ENCODE measurements at places on chromosomes 3 and 15.

GRCh38 chr3:98906230-98906629 is 4.7 kb upstream of the DCBLD2 start:
- no peak for DNase-seq

GRCh38 chr15:25728816-25729215 is 134.3 kb downstream of the ATP10A start:
- DNase-seq: no peak

- DNase-seq: no peak
These were observed 71.2 kb upstream of the SOX14 start for GRCh38 chr3:137692803-137693431.

DNA sequence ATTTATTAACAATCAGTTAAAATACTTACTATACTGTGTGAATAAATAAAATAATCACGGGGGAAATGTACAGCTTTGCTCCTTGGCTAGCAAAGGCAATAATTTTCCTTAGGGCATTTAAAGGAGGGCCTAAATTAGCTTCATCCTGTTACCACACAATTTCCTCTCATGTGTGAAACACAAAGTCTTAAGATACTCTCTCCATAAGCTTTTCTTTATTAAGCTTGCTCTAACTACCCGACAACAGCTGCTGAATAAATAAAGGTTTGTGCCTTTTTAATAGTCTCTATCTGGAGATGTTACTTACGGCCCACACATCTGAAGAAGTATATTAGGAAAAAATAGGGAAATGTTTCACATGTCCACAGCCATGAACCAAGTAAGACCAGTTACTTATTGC is 29.7 kb downstream of the ZNF106 start:
- no peak for DNase-seq

- no peak for DNase-seq
These were observed 36.7 kb downstream of the HMCES start for GRCh38 chr3:129315223-129315997.

- DNase-seq: no peak
These were observed 130.6 kb upstream of the SEMA6D start for GRCh38 chr15:47586653-47587224.

GRCh38 chr3:126959921-126960603 is 22.9 kb upstream of the PLXNA1 start:
- DNase-seq: no peak

DNA sequence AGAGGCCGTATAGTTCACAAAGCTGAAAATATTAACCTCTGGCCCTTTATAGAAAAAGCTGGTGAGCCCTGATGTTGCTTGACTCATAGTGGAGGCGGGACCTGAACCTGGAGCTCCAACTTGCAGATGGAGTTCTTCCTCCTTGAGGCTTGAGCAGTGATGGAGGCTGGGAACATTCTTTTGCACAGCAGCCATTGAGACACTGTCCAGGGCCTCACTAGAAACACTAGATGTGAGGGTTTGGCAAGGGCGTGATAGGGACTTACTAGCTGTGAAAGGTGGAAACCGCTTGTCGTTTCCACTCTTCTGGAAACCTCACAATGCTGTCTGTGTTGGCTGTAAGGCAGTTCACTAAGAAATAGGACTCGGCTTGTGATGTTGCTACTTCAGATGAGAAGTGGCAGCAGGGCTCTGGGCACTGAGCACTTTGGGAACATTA is 12.5 kb downstream of the SMAD6 start:
- DNase-seq: no peak

DNA sequence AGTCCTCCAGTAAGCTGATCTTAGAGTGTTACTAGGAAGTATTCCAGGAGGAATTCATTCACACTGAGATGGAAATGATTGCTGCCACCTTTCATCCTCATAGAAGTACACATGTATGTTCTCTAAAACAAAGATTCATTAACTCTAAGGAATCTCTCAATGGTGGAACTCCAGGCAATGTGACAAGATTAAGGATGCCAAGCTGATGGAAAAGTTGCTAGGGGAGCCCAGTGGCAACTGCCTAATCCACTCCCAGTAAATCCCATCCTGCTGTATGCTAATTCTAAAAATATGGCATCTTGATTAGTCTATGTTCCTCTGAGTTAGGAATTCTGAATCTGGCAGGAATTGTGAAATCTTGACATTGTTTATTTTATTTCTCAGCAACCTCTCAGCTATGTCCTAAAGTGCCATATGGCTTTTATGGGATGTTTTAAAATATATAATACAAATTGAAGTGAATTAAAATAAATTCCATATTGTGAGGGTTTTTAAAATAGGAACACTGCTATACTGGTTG is 210.0 kb upstream of the TRIM42 start:
- no peak for DNase-seq

- no peak for DNase-seq
These were observed 2.9 kb upstream of the RNF7 start for GRCh38 chr3:141735176-141735575.

DNA sequence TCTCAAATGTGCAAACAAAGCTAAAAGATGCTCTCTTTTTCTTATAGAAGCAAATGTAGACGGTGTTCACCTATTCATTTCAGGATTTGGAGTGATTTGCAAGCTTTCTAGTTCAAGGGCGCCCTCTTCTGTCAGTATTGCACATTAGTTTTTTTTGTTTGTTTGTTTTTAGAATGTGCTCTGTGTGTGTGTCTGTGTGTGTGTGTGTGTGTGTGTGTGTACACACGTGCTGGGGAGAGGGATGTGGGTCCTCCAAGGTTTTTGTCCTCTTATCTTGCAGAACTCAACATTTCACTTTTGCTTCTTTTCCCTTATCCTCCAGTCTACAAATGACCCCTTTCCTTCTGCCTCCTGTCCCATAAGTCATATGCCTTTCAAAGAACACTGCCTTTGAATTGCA is 23.5 kb downstream of the DNAH1 start:
- peak; percentile 72 for DNase-seq

GRCh38 chr3:107999215-107999775 is 91.5 kb downstream of the CD47 start:
- no peak for DNase-seq

GRCh38 chr15:92200891-92201290 is 192.8 kb upstream of the ST8SIA2 start:
- no peak for DNase-seq

- no peak for DNase-seq
These were observed 31.3 kb downstream of the SUSD5 start for GRCh38 chr3:33187368-33187634.

DNA sequence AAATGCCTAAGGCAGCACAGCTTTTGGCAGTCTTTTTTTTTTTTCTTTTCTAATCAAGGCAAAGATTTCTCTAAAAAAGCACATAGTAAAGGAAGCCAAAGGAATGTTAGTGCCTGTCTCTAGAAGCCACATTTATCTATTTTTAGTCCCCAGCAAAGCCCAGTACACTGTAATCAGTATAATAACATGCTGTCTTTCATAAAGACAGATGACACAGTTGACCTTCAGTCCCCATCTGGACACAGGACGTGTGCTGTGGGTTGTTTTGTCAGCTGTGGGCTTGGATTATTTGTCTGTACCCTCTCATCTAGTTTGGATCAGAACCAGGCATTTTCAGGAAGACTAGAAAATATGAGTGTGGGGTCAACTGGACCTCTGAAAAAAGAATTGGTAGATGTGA is 110.4 kb upstream of the CTNNB1 start:
- DNase-seq: no peak

DNA sequence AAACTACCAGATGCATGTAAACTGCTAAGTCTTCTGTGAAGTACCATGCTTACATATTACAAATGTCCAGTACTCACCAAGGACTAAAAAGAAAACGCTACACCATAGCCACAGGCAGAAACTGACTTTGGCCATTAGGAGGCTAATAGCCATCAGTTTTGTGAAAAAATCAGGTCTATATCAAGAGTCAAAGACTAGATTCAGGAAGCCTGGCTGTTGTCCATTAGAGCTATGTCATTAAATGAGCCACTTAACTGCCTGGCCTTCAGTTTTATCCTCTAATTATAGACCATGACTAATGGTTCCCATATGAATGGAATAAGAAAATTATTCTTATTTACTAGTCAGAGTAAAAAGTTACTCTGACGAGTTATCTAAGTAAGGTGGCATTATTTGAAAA is 144.1 kb downstream of the VPS13C start:
- no peak for DNase-seq

DNA sequence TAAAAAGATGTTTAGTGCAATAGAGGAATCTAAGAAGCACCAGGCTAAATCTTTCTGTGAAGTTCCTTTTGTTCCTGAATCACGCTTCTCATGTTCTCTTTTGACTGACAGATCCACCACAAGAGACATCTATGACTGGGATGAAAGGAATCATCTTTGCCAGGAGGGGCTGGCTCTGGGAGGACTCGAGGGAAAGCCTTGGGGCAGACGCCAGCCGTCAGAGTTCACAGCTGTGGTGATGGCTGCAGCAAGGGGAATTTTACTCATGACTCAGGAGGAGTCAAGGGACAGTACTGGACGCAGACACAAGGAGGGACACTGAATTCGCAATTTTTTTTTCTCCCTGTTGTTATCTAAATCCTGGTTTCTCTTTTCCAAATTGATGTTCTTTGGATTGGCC is 38.7 kb downstream of the C3orf38 start:
- no peak for DNase-seq

DNA sequence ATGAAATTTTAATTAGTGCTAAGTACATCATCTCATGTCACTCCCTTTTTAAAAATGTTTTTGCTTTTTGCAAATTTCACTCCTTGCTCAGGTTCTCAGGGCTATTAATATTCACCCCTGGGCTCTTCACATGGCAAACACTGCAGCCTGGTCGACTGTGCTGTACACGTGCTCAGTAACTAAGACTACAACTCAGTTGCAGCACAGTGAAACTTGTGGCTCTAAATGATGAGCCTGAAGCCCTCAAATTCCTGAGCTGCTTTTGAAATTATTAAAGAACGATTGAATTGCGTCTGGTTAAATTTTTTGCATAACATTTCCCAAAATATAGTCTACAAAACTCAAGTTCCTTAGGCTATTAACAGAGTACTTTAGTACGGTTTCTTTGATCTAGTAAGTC is 159.3 kb upstream of the C2CD4B start:
- no peak for DNase-seq

GRCh38 chr3:127005864-127006500 is 23.1 kb downstream of the PLXNA1 start:
- DNase-seq: no peak

DNA sequence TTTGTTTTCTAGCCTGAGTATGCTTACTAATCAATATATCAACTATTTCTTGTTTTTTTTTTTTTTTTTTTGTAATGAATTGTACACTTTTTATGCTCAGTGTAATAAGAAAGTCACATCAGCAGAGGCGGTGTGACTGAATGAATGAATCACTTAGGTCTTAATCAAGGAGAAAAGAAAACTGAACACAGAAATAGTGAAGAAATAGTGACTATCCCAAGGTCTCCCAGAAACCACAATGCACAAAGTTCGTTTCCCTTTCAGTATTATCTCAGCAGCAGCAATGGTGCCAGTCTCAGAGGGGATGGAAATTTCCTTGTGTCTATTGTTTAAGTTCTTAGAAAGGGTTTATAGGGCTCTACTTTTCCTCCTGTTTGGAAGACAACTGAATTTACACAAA is 80.7 kb downstream of the NR1I2 start:
- no peak for DNase-seq

GRCh38 chr3:42264399-42265058 is 1.5 kb downstream of the CCK start:
- DNase-seq: no peak

GRCh38 chr3:25665315-25666280 is 891 bp upstream of the TOP2B start:
- no peak for DNase-seq

DNA sequence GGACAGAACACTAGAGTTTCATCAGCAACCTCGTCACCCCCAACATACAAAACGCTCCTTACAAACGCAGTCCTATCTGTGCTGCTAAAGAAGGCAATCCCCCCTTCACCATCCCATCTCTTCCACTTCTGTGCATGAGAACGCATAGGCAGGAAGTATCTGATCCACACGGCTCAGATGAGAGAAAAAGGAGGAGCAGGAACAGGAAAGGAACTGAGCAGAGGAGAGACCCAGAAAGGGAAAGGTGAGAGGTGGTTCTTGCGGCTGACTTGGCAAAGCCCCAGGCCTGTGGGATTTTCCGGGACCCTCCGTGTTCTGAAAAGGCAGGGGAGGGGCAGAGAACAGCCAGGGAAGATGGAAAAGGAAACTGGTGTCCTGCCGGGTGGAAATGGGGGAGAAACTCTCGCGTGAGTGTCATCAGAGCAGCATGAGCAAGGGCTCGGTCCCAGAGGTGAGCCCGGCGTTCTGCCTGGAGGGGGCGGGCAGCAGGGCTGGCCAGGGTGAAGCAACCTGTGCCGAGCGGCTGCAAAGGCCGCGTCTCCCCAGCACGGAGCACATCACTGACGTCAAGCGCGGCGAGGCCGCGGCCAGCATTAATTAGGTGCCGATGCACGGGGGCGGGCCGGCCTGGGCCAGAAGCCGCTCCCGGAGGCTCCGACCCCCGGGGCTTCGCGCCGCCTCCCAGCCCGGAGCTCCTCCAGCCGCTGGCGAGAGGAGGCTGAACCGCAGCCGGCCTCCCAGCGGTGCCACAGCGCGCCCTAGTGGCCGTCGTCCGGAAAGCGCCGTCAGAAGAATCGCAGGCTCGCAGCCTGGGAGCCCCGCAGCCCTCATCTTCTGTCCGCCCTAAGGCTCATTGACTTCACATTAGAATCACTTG is 35.8 kb downstream of the CPN2 start:
- DNase-seq: peak; percentile 4

DNA sequence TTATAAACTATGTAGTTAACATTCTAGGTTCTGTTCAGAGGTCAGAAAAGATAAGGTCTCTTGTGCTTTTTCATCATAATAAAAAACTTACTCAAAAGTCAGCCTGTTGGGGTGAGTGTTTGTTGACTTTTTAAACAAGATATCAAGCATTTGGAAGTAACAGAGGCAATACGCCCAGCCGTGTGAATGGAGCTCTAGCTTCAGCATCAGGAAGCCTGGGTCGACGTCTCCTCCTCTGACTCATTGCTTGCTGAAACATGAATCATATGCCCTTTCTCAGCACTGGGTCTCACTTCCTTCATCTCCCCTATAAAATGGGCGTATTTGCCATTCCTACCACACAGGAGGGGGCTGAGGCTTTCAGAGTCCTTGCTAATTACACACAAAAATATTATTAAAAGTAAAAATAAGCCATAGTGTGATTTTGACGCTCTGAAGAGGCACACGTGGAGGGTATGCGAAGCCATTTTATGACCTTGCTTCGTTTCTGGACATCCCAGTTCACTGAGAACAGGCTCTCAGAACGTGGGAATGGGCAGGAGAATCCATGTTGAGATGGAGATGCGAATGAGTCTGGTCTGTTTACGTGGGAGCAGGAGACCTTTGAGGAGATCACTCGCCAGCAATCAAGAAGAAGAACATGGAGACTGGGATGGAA is 220.8 kb upstream of the TPRG1 start:
- DNase-seq: no peak

DNA sequence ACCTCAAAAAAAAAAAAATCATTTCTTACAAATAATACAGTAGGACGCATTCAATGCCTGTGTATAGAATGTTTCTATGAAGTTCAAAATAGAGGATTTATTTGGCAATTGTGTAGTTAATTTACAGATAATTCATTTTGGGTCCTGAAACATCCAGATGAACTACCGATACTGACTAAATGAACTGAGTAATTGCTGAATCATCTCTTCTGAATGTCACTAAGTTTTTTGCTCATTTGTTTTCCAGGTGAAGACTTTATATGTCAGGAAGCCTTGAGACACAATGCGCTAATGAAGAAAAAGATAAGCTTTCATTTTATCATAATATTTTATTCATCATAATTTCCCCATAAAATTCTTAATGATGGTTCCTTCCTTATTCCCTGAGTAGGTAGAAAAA is 39.7 kb downstream of the PCOLCE2 start:
- DNase-seq: no peak

- no peak for DNase-seq
These were observed 96.0 kb downstream of the SPATA16 start for GRCh38 chr3:173044998-173045397.

- no peak for DNase-seq
These were observed 31.8 kb downstream of the ADAMTS17 start for GRCh38 chr15:100310041-100310405.
